ENCODE measurements at places on chromosomes 11 and 22. TPM values are rescaled to one million over a fixed set of nuclear protein-coding genes. Genes with fewer than 3 reads are reported as not detected.

The P2RY2 gene
- 9.7 TPM for total RNA-seq

- H3K36me3 ChIP-seq: no peaks in the 10 kb centered on the region
- no peak overlapping the region for H3K27ac ChIP-seq
- DNase-seq: no peak
- H3K4me1 ChIP-seq: no peaks in the 10 kb centered on the region
- no peak overlapping the region for H3K4me3 ChIP-seq
These were observed 13.5 kb downstream of the FSHB start for GRCh38 chr11:30244265-30244664.

- H3K36me3 ChIP-seq: no peaks in the 10 kb centered on the region
- H3K27me3 ChIP-seq: no peaks in the 10 kb centered on the region
- H3K4me1 ChIP-seq: peaks cover 7% of the 10 kb centered on the region
- DNase-seq: no peak
- H3K4me3 ChIP-seq: no peak overlapping the region
These were observed 82.5 kb downstream of the SGSM3 start for GRCh38 chr22:40452730-40453487.

The PDE2A gene
- 42.0 TPM for total RNA-seq

- no peaks in the 10 kb centered on the region for H3K36me3 ChIP-seq
- H3K4me3 ChIP-seq: no peak overlapping the region
These were observed 4.8 kb upstream of the EMID1 start for GRCh38 chr22:29200901-29201300.

Data from kidney (tissue), 22 donors.